ENCODE measurements at places on chromosomes 11 and 22.
A peak's percentile ranks its signal among the peaks of the same experiment; 100 is the strongest.

DNA sequence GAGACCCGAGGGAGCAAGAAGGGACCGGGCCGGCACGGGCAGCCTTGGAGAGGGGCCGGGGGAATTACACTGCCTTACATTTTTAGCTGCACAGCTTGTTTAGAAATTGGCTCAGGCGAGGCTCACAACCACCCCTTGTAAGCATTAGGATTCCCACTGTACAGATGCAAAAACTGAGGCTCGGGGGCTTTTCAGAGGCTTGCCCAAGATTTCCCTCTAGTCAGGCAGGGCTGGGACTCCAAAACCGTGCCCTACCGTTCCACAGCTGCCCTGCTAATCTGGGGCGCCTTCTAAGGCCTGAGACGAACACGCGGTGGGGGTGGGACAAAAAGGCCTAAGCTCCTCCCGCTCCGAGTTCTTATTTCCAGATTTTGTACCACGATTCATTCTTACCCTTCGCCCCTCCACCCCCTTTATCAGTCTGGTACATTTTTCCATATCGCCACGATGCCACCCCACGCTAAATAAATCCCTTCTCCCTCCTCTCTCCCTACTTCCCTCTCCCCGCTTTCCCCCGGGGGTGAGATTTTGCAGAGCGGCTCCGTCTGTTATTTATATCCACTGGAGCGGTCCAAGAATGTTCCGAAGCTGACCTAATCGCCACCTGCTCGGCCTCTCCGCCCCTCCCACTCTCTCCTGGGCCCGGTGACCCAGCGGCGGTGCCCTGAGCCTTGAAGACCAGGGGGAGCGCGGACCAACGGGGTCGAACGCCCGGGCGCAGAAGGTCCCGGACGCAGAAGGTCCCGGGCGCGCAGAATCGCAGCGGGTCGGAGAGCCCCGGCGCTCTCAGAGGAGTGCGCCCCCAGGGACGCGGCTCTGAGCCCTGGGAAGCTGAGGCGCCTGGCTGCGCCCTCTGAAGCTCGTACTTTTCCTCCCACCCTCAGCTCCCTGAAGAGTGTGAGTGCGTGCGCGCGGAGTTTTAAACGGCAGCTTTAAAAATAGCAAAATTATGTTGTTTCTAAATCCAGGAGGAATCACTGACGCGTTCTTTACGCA, 764 bp upstream of the PACSIN3 start:
- peak; percentile 36 for DNase-seq

DNA sequence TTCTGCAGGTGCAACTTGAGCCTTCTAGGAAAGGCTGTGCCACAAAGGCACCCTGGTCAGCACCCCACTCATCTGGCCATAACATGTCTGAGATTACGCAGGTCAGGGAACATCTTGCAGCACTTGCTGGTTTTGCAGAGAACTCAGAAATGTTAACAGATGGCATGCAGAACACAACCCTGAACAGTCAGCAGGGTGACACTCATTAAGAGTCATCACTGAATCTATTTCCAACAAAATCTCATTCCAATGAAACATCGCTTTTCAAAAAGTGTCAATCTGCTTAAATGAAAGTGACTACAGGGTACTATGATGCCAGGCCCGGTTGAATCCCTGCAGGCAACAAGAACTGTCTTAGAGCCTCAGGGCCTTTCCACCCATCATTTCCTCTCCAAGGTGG, 369.8 kb upstream of the CCDC90B start:
- no peak for DNase-seq

- no peak for DNase-seq
These were observed 58.7 kb upstream of the PRODH start for GRCh38 chr22:18994701-18995326.

GRCh38 chr11:2211113-2211971, 39.7 kb upstream of the TH start:
- peak; percentile 70 for DNase-seq

GRCh38 chr11:46051102-46051501, 70.2 kb downstream of the PHF21A start:
- no peak for DNase-seq

GRCh38 chr22:35746946-35747703, 29.5 kb downstream of the APOL5 start:
- no peak for DNase-seq
